ENCODE measurements at places on chromosomes 7 and 10. TPM values are rescaled to one million over a fixed set of nuclear protein-coding genes. Genes with fewer than 3 reads are reported as not detected.

- DNase-seq, result no peak
Measured at GRCh38 chr7:36275735-36276284, 113.9 kb upstream of the ANLN start.

SPDYE2 gene
- total RNA-seq, result not detected

DYDC2 gene
- total RNA-seq, result not detected

CCDC146 gene
- 0.92 TPM for total RNA-seq

GRCh38 chr7:152865011-152865410, 105.5 kb downstream of the ACTR3B start:
- no peak for DNase-seq

GRCh38 chr7:77188731-77189437, 10.7 kb downstream of the FGL2 start:
- DNase-seq, result no peak

GRCh38 chr7:55206235-55207029, 158.7 kb upstream of the LANCL2 start:
- DNase-seq, result peak; percentile 57

GRCh38 chr10:11125004-11125403, 107.3 kb downstream of the CELF2 start:
- no peak for DNase-seq
